ENCODE measurements at places on chromosomes 1 and 21. TPM values are rescaled to one million over a fixed set of nuclear protein-coding genes. Genes with fewer than 3 reads are reported as not detected.

Gene KIAA1614
- total RNA-seq, result 5.5 TPM

Gene THEM5
- not detected for total RNA-seq

Gene PRAMEF1
- total RNA-seq, result not detected

Gene HES2
- 5.7 TPM for total RNA-seq
